ENCODE measurements at places on chromosomes 1 and 21. TPM values are rescaled to one million over a fixed set of nuclear protein-coding genes. Genes with fewer than 3 reads are reported as not detected.

- DNase-seq: no peak
These were observed 24.5 kb downstream of the NECAP2 start for GRCh38 chr1:16464917-16465625.

DNA sequence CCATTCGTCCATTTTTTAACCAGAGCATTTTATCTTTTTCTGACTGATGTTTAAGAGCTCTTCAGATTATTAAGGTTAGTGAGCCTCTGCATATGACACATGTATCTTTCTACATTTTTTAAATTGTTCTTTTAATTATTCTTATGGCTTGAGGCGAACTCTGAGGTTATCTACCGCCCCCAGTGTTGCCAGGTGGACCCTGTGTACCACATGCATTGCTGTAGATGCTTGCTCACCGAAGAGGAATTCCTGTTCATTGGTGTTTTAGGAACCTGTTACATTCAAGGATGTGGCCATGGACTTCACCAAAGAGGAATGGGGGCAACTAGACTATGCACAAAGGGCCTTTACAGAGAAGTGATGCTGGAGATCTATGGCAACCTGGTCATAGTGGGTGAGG is 31.8 kb downstream of the ZNF684 start:
- DNase-seq: no peak

DNA sequence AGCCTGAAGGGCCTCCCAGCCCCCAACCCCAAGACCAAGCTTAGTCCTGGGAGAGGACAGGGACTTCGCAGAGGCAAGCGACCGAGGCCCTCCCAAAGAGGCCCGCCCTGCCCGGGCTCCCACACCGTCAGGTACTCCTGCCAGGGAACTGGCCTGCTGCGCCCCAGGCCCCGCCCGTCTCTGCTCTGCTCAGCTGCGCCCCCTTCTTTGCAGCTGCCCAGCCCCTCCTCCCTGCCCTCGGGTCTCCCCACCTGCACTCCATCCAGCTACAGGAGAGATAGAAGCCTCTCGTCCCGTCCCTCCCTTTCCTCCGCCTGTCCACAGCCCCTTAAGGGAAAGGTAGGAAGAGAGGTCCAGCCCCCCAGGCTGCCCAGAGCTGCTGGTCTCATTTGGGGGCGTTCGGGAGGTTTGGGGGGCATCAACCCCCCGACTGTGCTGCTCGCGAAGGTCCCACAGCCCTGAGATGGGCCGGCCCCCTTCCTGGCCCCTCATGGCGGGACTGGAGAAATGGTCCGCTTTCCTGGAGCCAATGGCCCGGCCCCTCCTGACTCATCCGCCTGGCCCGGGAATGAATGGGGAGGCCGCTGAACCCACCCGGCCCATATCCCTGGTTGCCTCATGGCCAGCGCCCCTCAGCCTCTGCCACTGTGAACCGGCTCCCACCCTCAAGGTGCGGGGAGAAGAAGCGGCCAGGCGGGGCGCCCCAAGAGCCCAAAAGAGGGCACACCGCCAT is 21.9 kb upstream of the ARF1 start:
- DNase-seq: no peak

- no peak for DNase-seq
These were observed 34.5 kb downstream of the TMPRSS15 start for GRCh38 chr21:18369115-18369514.

Gene RCC2
- 171 TPM for total RNA-seq

DNA sequence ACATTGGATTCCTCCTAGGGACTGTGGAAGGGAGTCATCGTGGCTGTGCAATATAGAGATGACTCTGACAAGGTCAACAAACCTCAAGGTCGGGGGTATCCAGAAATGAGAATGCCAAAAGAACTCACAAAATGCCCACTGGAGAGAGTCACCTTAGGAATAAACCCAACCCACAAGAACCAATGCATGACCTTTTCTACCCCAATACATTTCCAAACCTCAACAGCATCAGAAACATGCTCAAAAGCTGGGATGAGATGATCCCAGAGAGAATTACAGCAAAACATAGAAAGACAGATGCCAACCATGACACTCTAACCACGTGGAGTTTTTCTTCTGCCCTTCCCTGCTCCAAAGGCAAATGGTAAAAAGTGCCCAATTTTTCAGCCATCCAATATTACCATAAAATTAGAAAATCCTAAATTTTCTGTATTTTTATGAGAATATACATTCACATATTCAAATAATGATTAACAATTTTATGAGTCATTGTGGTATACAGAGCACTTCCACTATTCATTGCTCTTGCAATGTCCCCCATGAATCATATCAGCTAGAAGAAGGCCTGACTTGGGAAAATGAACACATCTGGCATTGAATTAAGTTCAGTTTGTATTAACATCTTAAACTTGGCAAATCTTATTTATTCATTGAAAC is 88.2 kb upstream of the PALMD start:
- DNase-seq: no peak

Gene PLEKHG5
- total RNA-seq: 30.6 TPM

Data from type B pancreatic cell (in vitro differentiated cells).